ENCODE measurements at places on chromosomes 6 and 20. TPM values are rescaled to one million over a fixed set of nuclear protein-coding genes. Genes with fewer than 3 reads are reported as not detected.

GHRH gene
- not detected for total RNA-seq

SLC17A1 gene
- total RNA-seq: not detected

CFAP206 gene
- 0.37 TPM for total RNA-seq

SALL4 gene
- not detected for total RNA-seq

YIPF3 gene
- total RNA-seq: 136 TPM

FAM110A gene
- total RNA-seq: 1.5 TPM

DEFB124 gene
- not detected for total RNA-seq

KIAA1755 gene
- total RNA-seq: 1.9 TPM

SOX18 gene
- 3.2 TPM for total RNA-seq

ECT2L gene
- 0.20 TPM for total RNA-seq

GSTA3 gene
- not detected for total RNA-seq

Measured in cardiac ventricle fibroblast (primary cell).